Ovary (tissue), 10 donors: ENCODE measurements at places on chromosomes 4 and X. TPM values are rescaled to one million over a fixed set of nuclear protein-coding genes. Genes with fewer than 3 reads are reported as not detected.

Gene UBE2A
- total RNA-seq, result 28.0 TPM

Gene SYN1
- 2.9 TPM for total RNA-seq

Gene GATA1
- not detected for total RNA-seq

Gene FAM53A
- 4.0 TPM for total RNA-seq

Gene NHSL2
- total RNA-seq, result 3.3 TPM
